ENCODE measurements at places on chromosomes 6 and 20.

DNA sequence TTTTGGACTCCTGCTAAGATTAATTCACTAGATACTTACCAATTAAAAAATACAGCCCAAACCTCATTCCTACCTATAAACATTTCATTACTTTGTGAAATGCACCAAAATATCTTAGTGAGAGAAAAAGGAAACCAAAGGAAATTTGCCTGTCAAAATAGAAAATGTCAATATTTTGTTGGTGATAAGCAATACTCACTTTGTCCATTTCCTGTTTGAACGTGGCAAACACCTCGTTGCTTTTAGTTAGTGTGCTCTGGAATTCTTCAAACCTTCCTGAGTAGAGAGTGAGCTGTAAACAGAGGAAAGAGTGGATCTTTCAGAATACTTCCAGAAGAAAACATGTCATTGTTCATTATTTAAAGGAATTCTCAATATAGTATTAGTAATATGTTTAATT, 44.2 kb downstream of the TXLNB start:
- DNase-seq: no peak

- DNase-seq: no peak
Observed at GRCh38 chr6:101711518-101711917, 318.0 kb downstream of the GRIK2 start.

GRCh38 chr6:30830438-30830837, 53.9 kb upstream of the DDR1 start:
- DNase-seq: no peak

- no peak for DNase-seq
Observed at GRCh38 chr6:18031680-18032256, 44.3 kb upstream of the KIF13A start.

- no peak for DNase-seq
Observed at GRCh38 chr6:168437751-168438150, 3.2 kb upstream of the SMOC2 start.

GRCh38 chr6:32132110-32132509, 2.0 kb upstream of the FKBPL start:
- DNase-seq: no peak

- DNase-seq: no peak
Observed at GRCh38 chr20:23629017-23629541, 8.7 kb downstream of the CST3 start.

GRCh38 chr6:169241688-169242350, 11.8 kb downstream of the THBS2 start:
- no peak for DNase-seq

DNA sequence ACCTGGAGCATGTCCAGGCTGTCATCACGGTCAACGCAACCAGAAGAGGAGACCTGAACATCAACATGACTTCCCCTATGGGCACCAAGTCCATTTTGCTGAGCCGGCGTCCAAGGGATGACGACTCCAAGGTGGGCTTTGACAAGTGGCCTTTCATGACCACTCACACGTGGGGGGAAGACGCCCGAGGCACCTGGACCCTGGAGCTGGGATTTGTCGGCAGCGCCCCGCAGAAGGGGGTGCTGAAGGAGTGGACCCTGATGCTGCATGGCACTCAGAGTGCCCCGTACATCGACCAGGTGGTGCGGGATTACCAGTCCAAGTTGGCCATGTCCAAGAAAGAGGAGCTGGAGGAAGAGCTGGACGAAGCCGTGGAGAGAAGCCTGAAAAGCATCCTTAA, 49.5 kb downstream of the BFSP1 start:
- no peak for DNase-seq

- DNase-seq: no peak
Observed at GRCh38 chr6:28996844-28997510, 8.1 kb downstream of the ZNF311 start.

DNA sequence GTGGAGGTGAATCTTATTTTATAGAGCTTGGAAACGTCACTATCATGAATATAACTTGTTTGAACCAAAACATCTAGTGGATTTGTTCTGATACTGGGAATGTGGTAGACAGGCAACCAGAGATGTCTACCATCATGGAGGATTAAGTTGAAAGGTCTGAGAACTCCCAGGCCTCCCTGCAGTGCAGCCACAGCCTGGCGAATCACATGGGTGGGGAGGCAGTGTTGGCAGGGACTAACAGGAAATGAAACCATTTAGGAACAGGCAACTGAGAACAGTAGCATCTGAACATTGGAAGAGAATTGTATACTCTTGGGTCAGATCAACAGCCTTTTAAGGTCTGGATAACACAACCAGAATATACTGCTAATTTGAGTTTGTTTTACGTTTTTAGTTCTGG, 22.3 kb upstream of the CEP162 start:
- no peak for DNase-seq

- no peak for DNase-seq
Observed at GRCh38 chr6:152167641-152168603, 360.4 kb downstream of the ESR1 start.

DNA sequence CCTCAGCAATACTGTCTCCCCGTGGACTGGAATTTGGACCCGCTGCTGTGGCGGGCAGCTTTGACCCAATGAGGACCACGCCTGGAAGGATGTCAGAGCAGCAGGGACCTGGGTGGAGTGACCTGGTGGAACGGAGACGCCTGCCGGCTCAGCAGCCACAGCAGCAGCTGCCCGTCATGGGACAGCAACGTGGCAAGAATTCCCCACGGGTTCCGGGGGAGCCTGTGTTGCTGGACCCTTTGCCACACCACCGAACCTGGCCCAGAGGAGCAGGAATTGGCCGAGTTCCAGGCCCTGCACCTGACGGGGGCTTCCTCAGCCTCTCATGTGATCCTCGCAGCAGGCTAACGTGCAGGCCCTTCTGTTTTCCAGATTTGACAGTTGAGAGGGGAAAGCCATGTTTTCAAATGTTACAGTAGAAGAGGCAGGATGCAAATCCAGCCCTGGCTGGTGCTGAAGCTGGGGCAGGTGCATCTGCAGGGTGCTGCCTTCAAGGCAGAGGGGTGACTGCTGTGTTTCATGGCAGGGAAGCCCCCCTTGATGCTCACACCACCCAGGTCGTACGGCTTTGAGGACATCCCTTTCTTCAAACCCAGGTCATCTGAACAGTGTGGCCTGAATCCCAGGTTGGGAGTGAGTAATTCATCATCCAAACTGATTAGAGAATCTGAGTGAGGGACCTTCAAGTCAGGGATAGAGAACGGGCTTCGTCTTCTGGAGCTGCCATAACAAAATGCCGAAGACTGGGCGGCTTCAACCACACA, 93.4 kb downstream of the THBS2 start:
- no peak for DNase-seq

DNA sequence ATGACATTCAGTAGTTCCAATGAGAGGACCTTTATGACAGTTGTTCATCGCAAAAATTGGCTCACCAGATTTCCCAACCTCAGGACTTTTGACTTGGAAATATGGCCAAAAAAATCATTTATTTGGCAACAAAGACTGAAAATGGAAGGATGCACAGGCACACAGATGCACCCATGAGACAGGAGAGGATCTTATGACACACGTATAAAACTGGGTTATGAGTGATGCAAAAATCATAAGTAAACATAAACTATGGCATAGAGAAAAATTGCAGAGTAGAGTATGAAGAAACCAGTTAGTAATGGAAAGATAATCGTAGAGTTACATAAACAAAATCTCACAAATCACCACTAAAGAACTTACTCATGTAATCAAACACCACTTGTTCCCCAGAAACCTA, 546.9 kb downstream of the ADGRB3 start:
- DNase-seq: no peak

- DNase-seq: no peak
Observed at GRCh38 chr20:19347943-19348456, 135.6 kb downstream of the SLC24A3 start.

- DNase-seq: no peak
Observed at GRCh38 chr6:42488129-42488528, 36.4 kb upstream of the TRERF1 start.

- no peak for DNase-seq
Observed at GRCh38 chr6:35686873-35687555, 1.7 kb downstream of the FKBP5 start.

DNA sequence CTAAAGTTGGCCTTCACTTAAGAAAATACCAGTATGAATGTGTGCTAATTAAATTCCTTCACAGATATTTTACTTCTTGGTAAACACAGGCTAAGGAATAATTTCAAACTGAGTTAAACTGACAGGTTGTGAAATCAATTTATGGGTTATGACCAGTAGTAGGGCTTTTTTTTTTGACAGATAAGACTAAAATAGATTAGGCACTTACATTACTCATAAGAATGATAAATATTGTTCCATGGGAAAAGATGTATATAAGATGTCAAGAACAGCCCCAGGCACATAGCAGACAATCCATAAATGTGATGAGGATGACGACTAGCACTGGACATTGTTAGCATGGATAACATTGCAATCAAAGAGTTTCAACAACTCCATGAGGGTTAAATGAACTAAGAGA, 22.9 kb downstream of the NT5E start:
- DNase-seq: no peak

- no peak for DNase-seq
Observed at GRCh38 chr6:65692109-65692508, 14.9 kb downstream of the EYS start.

DNA sequence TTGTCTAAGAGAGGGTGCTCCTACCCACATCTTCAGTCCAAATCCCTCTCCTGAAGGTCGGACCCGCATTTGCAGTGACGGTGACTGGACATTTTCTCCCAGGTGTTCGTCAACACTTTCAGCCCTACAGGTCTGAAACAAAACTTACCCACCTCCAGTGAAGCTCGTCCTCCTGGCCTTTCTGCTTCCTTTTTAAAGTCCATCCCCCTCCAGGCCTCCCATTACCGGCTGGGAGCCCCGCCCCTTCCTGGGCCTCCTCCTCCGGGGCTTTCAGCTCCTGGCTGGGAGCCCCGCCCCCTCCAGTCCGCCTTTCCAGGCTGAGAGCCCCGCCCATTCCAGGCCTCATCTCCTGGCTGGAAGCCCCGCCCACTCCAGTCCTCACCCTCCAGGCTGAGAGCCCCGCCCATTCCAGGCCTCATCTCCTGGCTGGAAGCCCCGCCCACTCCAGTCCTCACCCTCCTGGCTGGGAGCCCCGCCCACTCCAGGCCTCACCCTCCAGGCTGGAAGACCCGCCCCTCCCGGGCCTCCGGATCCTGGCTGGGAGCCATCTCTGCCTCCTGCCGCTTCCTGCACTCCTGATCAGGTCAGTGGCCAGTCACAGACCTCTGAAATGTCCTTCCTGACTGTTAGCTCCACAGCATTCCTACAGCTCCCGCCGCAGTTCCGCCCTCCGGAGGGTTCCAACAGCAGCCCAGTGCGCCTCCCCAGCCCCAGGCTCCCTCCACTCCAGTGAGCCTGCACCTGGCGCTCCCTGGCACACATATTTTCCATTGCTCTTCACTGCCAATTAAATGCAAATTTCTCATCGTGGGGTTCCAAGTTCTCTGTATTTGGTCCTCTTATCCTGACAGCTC, 98.5 kb downstream of the LY86 start:
- DNase-seq: no peak

GRCh38 chr6:30719356-30719755, 796 bp upstream of the TUBB start:
- no peak for DNase-seq

GRCh38 chr6:152201120-152201519, 393.6 kb downstream of the ESR1 start:
- no peak for DNase-seq

DNA sequence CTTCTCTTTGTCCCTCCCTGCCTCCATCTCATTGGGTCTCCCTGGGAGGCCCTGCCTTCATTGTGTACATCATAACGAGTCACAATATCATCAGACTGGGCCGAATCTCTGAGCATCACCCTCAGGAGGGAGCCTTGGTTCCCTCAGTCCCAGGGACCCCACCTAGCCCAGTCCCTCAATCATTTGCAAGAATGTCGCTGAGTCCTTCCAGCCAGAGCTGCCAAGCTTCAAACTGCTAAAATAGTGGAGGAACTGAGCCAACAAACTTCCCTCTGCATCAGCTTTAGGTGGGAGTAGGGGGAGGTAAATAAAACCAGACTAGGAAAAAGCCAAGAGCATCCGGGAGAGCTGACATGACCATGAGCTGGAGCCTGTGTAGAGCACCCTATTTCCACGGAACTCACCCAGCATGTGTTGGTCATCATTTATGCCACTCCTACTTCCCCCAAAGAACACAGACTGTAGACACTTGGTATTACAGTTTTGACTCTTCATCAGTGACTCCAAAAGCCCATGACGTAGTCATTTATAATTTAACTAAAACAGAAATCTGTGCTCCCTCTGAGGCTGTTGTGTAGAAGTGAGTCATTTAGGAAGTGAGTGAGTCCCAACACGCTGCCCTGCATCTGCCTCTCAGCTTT, 28.8 kb upstream of the IL17A start:
- DNase-seq: no peak

GRCh38 chr6:110116258-110116657, 63.2 kb downstream of the WASF1 start:
- DNase-seq: no peak

DNA sequence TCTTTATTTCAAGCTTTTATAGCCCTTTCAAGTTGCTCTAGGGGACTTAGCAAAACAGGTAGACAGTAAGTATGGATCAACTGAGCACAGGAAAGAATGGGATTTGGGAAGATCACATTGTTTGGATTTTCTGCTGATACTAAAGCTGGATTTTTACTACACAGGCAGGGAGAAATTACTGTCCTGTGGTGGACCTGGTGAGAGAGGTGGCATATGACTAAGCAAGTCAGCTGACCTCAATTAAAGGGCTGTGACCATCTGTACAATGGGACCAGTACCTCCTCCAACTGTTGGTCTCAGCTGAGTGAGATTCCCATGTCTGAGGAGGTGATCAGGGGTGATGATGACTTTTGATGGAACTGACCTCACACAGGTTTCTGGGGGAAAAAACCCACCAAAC, 28.0 kb downstream of the RREB1 start:
- no peak for DNase-seq

DNA sequence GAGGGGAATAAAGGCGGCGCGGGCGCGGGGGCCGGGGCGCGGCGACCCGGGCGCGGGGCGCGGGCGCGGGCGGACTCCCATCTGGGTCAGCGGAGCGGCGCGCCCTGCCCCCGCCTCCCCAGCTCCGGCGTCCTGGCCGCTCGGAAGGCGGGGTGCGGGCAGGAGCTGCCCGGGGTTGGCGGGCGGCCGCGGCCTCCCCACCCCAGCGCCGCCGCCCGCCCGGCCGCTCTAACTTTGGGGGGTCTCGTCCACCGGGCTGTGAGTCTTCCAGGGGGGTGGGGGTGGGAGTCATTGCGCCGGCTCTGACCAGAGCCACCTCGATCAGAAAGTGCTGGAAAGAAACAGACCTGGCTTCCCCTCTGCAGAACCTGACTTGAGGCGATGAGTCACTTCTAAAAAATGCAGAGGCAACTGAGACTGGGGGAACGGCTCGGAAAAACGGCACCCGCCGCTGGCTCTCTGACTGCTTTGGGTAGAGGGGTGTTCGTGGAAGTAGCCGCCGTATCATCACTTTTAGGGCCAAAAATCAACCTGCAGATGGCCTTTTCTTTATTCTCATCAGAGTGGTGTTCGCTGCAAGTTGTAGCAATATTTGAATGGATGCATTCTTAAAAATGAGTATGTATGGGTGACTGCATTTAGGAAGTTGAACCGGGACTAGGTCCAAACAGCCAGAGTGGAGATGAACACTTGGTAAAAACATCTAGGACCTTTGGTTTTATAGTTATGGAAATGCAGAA, 667 bp downstream of the CAP2 start:
- DNase-seq: no peak

GRCh38 chr20:63545814-63546213, 1.7 kb downstream of the SRMS start:
- no peak for DNase-seq

- DNase-seq: no peak
Observed at GRCh38 chr6:139367810-139368351, 6.6 kb downstream of the CITED2 start.

GRCh38 chr6:73121421-73121993, 103.8 kb downstream of the KHDC1L start:
- DNase-seq: no peak

GRCh38 chr6:161634916-161635315, 361.1 kb upstream of the AGPAT4 start:
- no peak for DNase-seq
